Kidney tubule cell (primary cell): ENCODE measurements at places on chromosomes 7 and 10.

DNA sequence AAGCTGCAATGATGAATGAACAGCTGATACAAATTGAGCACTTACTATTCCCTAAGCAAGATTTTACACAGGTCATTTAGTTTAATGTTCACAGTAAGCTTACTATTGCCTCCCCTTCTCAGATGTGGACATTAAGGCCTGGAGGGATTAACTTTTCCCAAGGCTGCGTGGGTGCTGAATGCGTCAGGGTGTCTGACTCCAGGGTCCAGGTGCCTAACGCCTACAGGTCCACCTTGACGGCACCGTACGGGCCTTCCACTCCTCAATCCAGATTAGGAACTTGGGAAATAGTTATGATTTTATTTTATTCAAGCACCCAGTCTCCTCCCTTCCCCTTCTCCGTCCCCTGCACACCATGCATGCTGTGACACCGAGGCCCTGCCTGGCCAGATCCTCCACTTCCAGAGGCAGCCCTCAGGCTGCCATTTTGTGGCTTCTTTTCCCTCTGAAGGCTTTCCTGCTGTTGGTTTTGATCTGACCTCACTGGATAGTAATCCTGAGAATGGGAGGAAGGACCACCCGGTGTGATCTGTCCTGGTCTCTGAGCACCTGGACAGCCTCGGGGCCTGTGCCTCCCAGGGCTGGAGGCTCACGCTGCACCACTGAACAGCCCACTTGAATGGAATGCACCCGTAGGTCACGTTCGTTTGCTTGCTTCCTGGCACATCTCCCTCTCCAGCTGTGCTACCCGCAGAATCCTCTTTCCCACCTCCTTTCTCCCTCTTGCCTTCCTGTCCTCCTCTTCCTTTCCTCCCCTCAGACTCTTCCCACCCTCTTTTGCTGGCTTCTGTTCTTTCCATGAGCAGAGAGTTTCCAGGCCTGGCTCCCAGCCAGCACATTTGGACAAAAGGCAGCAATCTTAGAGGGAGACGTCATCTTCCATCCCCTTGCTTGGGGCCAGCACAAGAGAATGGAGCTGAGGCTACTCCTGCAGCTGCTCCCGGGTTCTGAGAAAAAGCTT is 14.4 kb downstream of the DENND2A start:
- DNase-seq: peak; percentile 99

- no peak for DNase-seq
These were observed 383.0 kb upstream of the SEMA3C start for GRCh38 chr7:81301815-81302214.

DNA sequence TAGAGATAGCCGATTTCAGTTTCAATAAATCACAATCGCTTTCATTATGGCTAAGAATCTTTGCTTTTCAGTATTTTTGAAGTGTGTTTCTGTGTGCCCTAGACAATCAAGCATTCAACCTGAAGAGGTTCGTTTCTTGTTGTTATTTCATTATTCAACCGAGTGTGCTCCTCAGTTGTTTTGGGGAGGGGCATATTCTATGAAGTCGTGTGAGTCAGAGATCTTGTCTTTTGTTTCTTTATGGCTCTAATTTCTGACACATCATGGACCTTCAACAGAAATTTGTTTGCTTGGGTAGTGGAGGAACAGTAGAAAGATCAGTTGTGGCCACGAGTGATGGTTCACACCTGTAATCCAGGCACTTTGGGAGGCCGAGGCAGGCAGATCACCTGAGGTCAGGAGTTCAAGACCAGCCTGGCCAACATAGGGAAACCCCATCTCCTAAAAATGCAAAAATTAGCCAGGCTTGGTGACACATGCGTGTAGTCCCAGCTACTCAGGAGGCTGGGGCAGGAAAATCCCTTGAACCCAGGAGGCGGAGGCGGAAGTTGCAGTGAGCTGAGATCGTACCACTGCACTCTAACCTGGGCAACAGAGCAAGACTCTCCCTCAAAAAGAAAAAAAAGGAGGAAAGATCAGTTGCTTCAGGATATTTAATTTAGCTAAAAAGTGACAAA is 38.3 kb downstream of the C1QL3 start:
- no peak for DNase-seq

DNA sequence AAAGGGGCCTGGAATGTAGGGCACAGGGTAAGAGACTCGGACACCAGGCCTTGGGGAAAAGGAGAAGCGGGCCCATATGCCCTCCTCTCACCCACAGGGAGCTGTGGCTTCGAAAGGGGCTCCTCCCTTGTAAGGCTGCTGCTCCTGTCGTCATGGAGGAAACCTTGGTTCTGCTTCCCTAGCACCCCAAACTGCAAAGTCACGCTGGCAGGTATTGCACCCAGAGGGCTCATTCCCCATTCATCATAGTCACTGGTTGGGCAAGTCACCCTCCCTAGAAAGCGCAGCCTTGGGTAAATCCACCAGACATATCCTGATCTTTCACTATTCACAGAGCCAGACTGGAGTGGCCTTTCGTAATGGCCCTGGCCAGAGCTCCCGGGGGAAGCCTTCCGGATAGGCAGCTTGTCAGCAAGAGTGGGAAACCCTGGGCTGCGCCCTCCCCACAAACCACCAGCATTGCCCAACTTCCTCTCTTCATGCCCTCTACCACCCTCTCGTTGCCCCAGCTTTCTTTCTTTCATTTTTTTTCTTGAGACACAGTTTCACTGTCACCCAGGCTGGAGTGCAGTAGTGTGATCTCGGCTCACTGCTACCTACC is 121.0 kb downstream of the HIP1 start:
- DNase-seq: no peak

DNA sequence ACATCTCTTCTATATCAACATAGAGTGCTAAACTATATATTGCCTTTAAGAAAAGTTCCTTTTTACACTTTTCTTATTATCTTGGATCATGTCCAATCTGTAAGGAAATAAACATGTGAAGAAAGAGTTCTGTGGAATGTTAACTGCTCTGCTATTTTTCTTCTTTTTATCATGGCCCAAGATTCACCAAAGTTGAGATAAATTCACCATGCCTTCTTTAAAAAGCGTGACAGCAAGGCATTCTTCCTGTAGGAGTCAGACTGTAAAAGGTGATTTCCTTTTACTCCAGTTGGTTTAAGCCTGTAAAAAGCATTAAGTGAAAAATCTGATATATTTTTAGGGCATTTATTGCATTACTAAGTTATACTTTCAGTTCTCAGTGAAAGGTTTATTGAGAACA is 165.7 kb upstream of the FZD1 start:
- DNase-seq: peak; percentile 6

DNA sequence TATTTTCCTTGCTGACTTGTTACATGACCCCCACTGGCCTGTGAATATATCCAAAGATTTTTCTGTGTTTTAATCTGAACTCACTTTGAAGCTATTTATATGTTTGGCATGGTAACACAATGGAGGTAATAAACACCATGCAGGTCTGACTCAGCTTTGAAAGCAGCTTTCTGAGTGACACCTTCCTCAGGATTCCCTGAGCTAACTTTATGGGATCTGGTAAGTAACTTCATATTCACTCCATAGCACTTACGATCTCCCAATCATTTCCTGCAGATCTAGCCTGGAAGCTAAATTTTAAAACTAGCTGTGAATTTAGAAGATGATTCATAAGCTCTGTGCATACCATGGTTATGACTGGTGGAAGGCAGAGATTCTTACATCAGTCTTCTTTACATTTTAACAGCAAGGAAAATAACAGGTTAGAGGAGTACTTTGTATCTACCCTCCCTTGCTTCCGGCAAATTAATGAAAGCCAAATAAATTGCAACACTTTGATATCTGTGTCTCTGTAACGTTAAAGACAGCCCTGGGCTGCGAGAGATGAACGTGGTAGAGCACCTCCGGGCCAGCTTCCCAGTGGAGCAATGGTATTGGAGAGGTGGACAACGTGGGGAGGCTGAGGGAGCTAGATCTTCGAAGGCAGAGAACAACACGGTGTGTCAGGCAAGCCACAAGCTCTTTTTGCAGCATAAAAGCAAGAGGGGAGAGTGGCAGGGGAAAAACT is 170.2 kb upstream of the KLF14 start:
- DNase-seq: peak; percentile 99

DNA sequence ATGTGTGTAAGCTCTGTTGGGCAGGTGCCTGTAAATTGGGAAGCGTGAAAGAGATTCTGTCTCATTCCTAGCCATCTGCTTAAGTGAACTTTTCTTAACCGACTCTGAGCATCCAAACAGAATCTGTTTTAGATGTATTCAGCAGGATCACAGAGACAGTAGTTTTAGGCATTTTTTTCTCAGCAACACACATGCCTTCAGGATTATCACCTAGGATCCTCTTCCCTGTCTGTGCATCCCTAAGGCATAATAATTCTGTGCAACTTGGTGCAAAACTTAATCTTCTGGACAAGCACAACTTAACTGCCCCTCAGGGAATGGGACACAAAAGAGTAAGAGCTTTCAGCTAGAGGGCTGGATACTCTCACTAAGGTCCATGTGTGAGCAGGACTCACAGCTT is 284.8 kb downstream of the C7orf25 start:
- DNase-seq: no peak

DNA sequence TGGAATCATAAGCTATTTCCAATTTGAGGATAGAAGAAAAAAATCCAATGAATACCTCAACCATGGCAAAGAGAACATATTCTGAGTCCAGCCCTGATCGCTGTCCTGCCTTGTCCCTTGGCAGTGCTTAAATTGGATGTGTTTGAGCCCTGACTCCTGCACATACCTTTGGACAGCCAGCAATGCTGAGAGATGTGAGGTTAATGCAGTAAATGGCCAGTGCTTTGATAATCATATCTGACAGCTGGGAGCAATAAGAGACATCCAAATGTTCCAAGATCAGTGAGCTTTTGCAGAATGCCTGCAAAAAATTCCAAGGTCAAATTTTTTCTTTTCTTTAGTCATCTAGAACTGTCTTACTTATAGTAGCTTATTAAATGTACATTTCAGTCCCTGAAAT is 80.1 kb upstream of the LRRC17 start:
- no peak for DNase-seq

GRCh38 chr10:104252368-104252767 is 2.3 kb upstream of the GSTO1 start:
- DNase-seq: no peak

DNA sequence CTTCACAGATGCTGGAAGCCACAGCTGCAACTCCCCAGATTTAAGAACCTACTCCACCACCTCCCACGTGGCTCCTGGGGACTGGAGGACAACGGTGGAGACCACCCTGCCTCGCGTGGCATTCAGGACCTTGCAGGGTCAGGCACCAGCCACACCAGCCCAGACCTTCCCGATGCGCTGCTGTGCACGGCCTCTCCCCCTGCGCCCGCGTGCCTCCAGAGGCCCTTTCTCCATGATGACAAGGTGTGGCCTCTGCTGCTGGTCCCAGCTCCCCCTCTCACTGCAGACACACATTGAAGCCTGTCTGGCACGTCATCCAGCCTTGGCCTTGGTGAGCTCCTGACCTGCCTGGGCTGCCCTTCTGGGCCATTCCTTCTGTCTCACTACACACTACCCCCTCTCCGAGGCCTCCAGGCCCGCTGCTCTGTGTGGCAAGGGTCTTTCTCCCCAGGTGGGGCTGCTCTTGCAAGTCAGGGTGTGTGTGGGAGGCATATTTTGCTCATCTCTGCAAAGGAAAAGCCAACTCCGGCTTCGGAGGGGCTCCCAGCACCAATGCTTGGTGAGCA is 254.8 kb downstream of the MAD1L1 start:
- no peak for DNase-seq

GRCh38 chr10:127015373-127015772 is 110.1 kb downstream of the DOCK1 start:
- no peak for DNase-seq
